ENCODE measurements at places on chromosomes 1 and 21.

DNA sequence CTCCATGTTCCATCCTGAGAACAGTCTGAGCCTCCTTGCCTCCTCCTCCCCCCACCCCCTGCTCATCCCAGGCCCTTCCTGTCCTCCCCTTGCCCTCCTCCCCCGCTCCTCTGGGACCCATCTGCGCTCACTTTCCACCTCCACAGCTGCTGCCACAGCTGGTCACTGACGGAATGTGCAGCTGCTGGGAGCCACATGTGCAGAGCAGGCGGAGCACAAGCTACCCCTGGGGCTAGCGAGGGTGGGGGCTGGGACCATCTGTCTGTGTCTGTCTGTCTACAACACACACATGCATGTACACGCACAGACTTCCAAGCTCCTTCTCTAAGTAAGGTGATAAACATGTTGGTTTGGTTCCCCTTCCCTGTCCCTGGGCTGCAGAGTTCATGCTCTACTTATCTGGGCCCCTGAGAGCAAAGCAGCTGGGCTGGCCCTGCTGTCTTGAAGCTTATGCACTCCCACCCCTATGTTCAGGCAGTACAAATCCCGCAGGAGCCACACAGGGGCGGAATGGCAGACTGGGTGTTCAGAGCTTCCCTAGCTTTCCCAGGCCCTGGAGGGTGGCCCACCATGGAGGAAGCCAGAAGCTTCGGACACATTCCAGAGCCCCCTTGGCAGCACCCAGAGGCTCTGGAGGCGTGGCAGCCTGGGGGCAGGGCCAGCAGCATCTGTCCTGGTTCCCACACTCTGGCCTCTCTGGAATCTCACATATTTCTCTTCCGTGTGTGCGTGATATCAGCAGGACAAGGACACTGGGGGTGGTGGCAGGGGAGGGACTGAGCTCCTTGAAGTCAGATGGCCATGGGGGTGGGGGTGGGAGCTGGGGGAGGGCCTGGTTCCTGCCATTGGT, 7.0 kb upstream of the HEYL start:
- DNase-seq: no peak

DNA sequence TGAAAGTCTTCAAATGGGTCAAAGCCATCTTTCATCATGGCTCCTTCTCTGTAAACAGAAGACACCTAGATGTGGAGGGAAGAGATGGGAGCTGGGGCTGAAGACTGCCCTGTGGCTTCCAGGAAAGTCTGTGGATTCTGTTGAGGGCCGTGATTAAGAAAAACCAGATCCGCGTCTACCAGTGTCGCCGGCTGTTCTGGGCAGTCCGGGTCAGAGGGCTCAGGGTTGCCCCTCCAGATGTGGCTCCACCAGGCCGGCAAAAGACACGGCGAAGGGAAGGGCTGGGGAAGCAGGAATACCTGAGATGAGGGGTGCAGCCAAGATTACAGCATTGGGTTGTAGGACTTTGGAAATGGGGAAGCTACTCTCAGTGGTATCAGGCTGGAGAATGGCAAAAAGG, 162.6 kb downstream of the RHOU start:
- no peak for DNase-seq

- no peak for DNase-seq
Observed at GRCh38 chr1:207808322-207808705, 56.5 kb downstream of the CD46 start.

DNA sequence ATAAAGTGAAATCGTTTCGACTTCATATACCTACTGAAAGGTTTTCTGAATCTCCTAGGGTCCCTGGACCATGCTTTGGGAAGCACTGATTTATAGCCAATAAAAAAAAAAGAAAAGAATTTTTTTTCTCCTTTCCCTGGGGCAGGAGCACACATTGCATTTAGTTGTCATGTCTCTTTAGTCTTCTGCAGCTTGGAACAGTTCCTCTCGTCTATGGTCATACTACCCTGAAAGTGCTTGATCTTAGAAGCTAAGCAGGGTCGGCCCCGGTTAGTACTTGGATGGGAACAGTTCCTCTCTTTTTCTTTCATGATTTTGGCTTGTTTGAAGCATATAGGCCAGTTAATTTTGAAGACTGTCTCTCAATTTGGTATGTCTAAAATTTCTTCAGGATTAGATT, 3.7 kb upstream of the SERPINC1 start:
- no peak for DNase-seq

DNA sequence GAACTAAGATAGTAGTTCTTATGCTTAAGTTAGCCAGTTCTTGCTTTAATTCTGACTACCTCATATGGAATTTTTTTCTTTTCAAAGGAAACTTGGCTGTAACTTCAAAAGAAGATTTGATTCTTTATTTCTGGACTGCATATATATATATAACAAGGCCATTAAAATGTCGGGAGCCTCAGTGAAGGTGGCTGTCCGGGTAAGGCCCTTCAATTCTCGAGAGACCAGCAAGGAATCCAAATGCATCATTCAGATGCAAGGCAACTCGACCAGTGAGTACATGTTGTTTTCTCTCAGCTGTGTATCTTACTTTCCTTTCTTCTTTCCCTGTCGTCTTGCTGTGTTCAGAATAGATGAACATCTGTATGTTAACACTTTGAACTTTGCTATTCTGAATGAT, 21.8 kb downstream of the KIF1B start:
- no peak for DNase-seq

- DNase-seq: no peak
Observed at GRCh38 chr1:26102526-26102925, 9.1 kb upstream of the PDIK1L start.

- DNase-seq: no peak
Observed at GRCh38 chr1:157335056-157335455, 196.9 kb upstream of the ETV3 start.

DNA sequence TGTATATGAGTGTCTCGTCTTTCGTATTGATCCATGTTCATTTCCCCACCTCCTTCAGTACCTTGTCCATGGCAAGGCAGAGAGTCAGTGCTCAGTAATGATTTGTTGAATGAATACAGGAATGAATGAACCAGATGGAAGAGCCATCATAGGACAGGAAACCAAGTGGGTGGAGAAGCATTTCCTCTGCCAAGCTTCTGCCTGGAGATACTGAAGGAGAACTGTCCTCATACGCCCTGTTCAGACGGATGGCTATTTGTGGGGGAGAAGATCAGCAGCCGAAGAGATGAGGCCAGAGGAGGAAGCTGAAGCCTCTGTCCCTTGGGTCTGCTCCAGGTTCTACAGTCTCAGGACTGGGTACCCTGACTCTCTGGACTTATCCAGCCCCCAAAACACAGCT, 5.8 kb downstream of the FAM43B start:
- DNase-seq: no peak

GRCh38 chr1:5615076-5615475, 377.1 kb downstream of the NPHP4 start:
- no peak for DNase-seq
